ENCODE measurements at places on chromosomes 11 and 22. TPM values are rescaled to one million over a fixed set of nuclear protein-coding genes. Genes with fewer than 3 reads are reported as not detected.

The SHANK3 gene
- polyA plus RNA-seq: 0.47 TPM

The LRP4 gene
- 3.8 TPM for polyA plus RNA-seq

The MAPK8IP2 gene
- polyA plus RNA-seq: 0.14 TPM

The FXYD6 gene
- 21.4 TPM for polyA plus RNA-seq

The APOL5 gene
- polyA plus RNA-seq: 0.07 TPM

The PTPMT1 gene
- 39.2 TPM for polyA plus RNA-seq

The EMID1 gene
- polyA plus RNA-seq: 1.1 TPM

The CEND1 gene
- polyA plus RNA-seq: 1.1 TPM

The OR2AG2 gene
- 0.11 TPM for polyA plus RNA-seq

The DRD4 gene
- polyA plus RNA-seq: 0.05 TPM

The SIAE gene
- polyA plus RNA-seq: 33.5 TPM

The OR8D1 gene
- not detected for polyA plus RNA-seq

The C11orf42 gene
- polyA plus RNA-seq: not detected

The PARVB gene
- 56.1 TPM for polyA plus RNA-seq

The IL17REL gene
- not detected for polyA plus RNA-seq

The ZFTA gene
- polyA plus RNA-seq: 8.6 TPM

The GGTLC2 gene
- polyA plus RNA-seq: not detected

The TMPRSS5 gene
- not detected for polyA plus RNA-seq

The C11orf87 gene
- 0.14 TPM for polyA plus RNA-seq

The KRTAP5-11 gene
- polyA plus RNA-seq: not detected

The GTSE1 gene
- 4.0 TPM for polyA plus RNA-seq

All from AG04450 (cell line).